Fibroblast of mammary gland (primary cell): ENCODE measurements at places on chromosomes 1 and 21.
A peak's percentile ranks its signal among the peaks of the same experiment; 100 is the strongest.

DNA sequence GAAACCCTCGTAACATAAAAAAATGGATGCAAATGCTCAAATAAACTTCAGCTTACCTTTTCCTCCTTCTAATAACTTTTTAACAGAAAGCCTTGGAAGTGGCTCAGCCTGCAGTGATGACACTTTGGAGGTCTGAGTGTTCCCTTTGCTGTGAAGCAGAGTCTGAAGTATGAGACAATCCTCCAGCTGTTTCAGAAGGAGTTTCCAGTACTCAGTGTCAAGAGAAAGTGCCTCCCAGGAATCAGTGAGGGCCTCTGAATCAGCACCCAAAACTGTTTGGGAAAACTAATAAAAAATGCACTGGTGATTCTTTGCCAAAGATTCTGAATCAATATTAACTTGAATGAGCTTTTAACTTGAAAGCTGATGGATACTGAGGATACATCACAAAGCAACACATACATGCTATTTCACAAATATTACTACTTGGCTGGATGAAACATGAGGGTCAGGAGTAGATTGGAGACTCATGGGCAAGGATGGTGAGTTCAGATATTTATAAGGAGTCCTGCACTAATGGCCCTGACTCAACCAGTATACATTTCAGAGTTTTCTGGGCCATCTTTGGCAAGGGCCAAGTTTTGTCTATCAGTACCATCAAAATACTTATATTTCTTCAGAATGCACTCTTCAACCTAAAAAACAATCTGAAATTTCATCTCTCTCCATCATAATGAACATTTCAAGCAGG is 77.0 kb downstream of the IARS2 start:
- peak; percentile 10 for DNase-seq

DNA sequence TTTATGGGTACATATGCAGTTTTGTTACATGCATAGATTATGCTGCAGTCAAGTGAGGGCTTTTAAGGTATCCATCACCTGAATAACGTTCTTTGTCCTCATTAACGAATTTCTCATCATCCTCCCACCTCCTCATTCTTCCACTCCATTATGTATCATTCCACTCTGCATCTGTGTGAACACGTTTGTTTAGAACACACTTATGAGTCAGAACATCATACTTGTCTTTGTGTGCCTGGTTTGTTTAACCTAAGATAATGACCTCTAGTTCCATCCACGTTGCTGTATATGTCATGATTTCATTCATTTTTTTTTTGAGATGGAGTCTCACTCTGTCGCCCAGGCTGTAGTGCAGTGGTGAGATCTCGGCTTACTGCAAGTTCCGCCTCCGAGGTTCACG is 6.7 kb upstream of the MPC2 start:
- DNase-seq = no peak

- peak; percentile 19 for DNase-seq
These were observed 10.7 kb downstream of the ATP1A4 start for GRCh38 chr1:160161965-160162705.

- peak; percentile 74 for DNase-seq
These were observed 13.5 kb upstream of the KCNA2 start for GRCh38 chr1:110619412-110620249.

- DNase-seq = no peak
These were observed 29.9 kb downstream of the LRRC38 start for GRCh38 chr1:13483946-13484345.

- no peak for DNase-seq
These were observed 94.4 kb downstream of the RASAL2 start for GRCh38 chr1:178188306-178188705.

GRCh38 chr1:185960422-185961321 is 226.5 kb downstream of the HMCN1 start:
- DNase-seq = peak; percentile 81

DNA sequence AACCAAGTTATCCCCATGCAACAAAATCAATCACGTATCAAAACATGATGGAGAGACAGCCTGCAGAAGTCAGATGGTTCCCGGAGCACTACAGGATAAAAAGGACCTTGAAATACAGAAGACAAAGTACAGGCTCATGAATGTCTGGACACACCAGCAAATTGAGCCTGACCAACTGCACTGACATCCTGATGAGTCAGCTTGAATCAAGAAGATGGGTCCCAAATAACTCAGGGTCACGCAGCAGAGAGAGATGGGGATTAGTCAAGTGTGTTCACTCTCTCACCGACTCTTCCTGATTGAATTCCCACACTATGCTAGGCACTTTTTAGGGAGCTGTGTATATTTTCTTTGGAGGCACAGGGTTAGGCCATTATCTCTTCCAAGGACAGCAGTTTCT is 71.1 kb upstream of the DIRAS3 start:
- DNase-seq = peak; percentile 91

DNA sequence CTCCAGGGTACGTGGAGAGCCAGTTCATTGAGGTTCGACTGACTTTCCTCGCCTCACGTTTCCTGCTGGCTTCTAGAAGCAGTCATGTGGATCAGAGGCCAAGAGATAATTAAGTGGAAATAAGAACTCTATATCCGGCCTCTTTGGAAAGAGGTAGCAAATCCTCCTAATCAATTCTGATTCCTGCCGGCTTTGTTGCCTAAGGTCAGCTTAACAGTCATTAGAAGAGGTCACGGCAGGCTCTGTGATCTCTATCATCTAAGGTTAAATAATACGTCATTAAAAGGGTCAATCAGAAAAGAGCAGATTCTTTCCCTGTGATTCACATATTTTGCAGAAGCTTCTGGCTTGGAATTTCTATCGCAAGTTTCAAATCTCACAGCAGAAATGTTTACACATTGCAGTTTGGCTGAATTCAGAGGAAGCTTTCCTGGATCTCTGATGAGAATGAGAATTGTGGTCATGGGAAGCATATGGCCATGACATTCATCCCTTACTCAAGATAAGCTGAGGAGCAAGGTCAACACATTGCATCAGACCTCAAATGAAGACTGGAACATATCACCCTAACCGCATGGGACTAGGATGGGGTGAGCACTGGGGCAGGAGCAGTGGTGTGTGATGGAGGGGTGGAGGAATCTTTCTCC is 189.4 kb downstream of the PBX1 start:
- peak; percentile 100 for DNase-seq

- DNase-seq = no peak
These were observed 44.0 kb downstream of the ACP6 start for GRCh38 chr1:147626291-147626690.

- peak; percentile 90 for DNase-seq
These were observed 251.6 kb downstream of the AKT3 start for GRCh38 chr1:243598433-243598832.

DNA sequence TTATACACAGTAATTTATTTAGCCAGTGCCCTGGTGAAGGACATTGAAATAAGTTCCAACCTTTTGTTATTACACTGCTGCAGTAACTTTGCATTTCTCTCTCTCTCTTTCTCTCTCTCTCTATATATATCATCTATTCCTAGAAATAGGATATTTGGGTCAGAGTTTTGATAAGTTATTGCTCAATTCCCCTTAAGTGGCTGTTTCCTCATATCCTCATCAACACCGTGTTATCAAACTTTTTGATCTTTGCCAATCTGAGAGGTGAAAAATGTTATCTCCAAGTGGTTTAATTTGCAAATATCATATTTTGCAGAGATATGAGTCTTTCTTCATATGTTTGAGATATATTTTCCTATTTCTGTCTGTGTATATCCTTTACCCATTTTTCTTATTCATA is 1.6 kb upstream of the SRSF4 start:
- DNase-seq = no peak

GRCh38 chr1:16153096-16153998 is 2.5 kb downstream of the EPHA2 start:
- DNase-seq = no peak

DNA sequence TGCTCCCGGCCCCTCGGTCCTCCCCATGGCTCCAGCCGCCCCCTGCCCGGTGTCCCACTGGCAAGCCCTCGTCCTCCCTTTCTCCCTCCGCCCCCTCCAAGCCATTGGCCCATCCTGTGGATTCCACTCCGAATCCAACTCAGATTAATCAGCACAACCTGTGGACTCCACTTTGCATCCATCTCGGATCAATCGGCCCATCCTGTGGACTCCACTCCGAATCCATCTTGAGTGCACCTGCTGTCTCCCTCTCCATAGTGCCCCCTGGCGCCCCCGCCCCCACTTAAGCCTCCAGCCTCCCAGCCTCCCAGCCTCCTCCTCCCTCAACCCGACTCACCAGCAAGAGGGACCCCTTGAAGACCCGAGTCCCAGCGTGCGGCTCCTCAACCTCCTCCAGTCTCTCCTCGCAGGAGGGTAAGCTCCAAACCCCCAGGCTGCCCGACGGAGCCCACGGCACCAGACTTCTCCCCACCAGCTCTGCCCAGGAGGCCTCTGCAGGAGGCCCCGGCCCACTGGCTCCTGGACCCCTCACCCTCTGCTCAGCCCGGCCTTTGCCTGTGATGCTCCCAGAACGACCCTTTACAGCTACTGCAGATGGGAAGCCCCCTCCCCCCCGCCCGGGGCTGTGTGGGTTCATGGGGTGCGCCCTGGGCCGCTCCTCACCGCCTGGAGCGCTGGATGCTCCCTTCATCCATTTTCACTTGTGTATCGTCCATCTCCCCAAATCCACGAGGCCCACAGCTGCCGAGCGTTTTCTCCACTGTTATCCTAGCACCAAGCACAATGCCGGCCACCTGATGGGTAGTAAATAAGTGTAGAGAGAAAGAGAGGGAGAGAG is 40.6 kb upstream of the TSPEAR start:
- DNase-seq = no peak

- no peak for DNase-seq
These were observed 7.7 kb upstream of the SPATC1L start for GRCh38 chr21:46191686-46192575.

DNA sequence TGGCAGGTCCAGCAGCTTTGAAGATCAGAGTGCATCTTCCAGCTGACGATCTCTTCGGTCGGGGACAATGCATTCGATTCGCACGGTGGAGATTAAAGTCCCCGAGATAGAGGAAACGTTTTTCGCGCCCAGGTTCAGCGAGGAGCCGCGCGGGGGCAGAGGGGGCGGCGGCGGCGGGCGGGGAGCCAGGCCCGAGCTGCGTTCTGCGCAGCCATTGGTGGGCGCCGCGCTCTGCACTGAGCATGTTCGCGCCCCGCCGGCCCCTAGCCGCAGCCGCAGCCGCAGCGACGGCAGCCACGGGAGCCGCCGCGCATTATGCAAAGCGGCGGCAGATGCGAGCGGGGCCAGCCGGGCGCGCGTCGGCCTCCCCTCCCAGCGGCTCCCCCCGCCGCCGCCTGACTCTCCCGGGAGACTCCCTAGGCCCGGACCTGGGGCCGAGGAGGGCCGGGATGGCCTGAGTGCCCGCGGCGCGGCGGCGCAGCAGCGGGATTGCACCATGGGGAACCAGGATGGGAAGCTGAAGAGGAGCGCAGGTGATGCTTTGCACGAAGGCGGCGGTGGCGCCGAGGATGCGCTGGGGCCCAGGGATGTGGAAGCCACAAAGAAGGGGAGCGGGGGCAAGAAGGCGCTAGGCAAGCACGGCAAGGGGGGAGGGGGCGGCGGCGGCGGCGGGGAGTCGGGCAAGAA is at the start of gene FMN2:
Gene FMN2, plus strand, starts transcription at position 270 of the 687 bp plus-strand sequence. Its CDS starts 227 bp downstream, at position 497.
- no peak for DNase-seq

DNA sequence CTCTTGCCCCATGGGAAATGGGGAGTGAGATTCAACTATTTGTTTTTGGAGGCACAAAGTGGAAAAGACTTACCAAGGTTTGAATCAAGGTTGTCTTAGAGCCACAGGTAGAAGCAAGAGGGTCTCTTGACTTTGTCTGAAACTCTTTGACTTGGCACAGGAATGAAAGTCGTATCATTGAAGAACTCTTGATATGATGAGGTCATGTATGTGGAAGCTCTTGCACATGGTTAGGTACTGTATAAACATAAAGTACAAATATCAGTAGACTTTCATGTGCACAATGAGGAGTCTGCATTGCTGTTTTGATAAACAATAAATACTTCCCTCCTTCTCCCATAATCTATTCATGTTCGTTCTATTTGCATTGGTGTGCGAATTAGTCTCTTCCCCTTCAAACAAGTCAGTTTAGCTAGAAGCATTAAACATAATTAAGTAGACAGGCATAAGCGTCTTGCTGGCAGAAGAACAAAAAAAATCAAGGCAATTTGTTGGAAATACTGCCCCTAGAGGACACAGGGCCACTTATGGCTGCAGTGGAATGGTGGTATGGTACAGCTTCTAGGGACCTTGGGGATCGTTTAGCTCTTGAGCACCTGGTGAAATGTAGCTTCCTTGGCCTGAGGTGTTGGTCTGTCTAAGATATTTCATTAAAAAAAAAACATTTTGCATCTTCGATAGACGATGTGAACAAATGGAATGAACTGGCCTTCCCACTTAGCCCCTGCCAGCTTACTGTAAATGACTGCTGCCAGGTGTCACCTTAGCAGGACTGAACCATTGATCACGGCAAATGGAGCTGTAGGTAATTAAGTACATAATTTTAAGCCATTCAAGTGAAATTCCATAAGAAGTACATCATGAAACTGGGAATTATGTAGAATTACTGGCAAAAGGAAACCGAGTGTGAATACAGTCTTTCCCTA is 218.0 kb upstream of the GALNT2 start:
- peak; percentile 37 for DNase-seq

GRCh38 chr1:5369223-5369622 is 623.0 kb downstream of the NPHP4 start:
- DNase-seq = no peak

DNA sequence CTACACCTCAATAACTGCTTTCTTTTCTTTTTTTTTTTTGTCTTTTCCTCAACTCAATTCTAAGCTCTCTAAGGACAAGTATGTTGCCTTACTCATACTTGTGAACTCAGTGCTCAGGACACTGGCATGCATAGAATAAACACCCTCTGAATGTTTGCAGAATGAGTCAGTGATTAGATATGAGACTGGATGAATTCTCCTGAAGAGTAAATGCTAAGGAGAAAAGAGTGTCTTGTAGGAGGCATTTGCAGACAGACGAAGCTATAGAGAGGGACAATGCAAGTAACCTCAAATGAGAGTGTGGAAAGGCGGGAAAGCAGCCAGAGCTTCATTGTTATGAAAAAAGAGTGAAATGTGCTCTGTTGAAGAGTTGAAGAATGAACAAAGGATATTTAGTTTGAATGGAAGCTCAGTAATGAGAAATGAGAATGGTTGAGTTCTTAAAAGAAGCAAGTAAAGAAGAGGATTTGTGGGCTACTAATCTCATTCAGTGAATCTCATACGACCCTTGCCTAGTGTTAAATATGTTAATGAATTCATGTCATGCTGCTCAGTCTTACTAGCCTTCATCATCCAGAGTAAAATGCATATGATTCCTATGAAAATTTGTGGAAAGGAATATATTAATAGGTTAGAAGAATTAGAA is 166.1 kb upstream of the DPYD start:
- peak; percentile 94 for DNase-seq

DNA sequence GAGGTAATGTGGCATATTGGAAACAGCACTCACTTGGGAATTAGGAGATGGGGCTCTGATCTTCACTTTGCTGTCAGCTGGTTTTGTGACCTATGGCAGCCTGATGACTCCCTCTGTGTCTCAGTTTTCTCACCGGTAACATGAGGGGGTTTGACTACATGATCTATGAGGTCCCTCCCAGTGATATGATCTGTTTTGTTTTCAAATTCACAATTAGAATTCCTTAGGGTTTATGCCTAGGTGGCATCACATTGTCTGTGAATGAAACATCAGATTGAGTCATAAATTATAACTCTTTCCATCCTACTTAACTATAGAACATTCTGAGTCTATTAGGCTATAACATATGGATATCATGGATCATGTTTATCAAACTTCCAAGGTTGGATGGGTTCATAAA is 386.6 kb downstream of the PTBP2 start:
- peak; percentile 46 for DNase-seq

GRCh38 chr1:167229719-167230385 is 9.2 kb downstream of the POU2F1 start:
- no peak for DNase-seq

- no peak for DNase-seq
These were observed 1.6 kb upstream of the NPHP4 start for GRCh38 chr1:5993556-5994491.
